ENCODE measurements at places on chromosomes 6 and 20.

GRCh38 chr6:128443553-128443952, 76.8 kb downstream of the PTPRK start:
- no peak for DNase-seq

- peak; percentile 84 for DNase-seq
These were observed 11.0 kb downstream of the UQCC2 start for GRCh38 chr6:33700391-33701050.

DNA sequence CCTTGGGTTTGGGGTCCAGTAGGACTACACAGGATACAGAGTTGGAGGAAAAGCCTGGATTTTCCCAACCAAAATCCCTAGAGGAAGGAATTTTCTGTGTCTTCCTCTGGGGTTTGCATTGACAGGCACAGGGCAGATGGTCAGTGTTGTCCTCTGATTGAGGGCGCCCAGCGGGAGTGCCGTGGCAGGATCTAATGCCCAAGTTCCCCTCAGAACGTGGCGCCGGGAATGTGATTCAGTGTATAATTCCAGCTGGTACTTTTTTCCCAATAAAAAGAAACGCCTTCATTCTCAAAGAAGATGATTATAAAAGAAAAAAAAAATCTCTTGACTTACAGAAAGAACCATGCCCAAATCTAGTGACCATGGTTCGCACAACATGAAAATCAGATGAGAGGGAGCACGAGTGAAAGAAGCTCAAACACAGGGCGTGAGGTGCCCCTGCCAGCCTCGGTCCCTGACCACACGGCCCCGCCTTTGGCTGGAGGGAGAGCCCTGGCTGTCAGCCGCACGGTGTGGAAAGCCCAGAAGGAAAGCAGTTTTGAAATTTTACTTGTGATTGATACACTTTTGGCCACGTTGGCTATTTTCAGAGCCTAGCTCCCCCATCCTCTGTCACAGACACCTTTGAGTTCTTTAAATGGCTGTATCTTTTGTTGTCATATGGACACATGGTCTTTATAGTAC, 31.6 kb downstream of the VEGFA start:
- no peak for DNase-seq

DNA sequence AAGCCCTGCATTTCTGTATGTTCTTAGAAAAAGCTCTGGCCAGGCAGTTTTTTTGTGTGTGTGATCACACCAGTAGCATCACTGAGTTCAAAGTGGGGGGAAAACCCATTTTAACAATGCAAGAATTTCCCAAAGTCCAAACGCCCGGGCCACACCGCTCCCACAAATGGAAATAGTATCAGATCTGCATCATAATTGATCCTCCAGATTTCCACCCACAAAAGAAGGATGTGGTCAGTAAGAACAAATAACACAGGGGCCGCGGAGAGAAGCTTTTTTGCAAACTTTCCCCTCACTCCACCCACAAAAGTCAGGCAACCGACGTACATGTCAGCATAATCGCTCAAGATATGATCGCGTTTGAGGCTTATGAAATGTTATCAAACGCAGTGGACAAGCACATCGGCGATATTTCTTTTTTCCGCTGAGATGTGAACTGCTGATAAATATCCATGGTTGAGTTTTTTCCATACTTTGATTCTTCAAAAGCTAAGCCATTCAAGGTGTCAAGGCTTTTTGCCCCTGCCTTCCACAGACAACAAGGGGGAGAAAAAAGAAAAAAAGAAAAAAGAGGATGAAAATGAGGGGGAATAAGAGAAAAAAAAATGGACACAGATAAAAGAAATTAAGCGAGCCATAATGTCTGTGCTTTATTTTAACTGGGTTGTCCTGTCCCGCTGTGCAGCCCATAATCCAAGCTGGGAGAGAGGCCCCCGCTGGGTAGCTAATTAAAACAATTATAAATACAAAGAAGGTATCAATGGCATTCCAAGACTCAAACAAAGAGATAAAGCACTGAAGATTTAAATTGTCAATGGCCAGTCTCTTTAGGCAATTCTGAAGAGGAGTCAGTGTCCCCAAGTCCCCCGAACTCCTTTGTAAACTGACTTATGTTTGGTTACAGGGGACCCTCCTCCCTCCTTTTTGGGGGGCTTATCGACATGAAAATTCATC, 143.5 kb downstream of the ZFP64 start:
- DNase-seq: peak; percentile 55

DNA sequence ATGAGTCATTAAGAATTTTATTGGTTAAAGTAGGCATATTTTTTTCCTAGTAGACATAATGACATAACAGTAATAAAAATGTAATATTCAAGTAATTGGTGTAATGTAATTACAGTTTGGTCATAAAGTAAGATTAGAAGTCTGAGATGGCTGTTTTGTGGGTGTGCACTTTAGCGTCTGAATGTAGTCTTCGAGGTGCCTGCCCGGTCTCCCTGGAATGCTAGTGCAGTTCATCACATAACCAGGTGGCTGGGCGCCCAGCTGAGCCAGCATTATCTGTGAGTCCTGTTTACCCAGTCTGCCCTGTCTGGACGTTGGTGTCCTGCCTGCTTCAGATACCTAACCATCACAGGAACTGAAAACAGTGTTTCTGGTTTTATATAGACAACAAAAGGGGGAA, 419.1 kb downstream of the CDC5L start:
- DNase-seq: no peak

GRCh38 chr6:40210628-40211056, 276.4 kb upstream of the MOCS1 start:
- no peak for DNase-seq
